ENCODE measurements at places on chromosomes 3 and 15.

DNA sequence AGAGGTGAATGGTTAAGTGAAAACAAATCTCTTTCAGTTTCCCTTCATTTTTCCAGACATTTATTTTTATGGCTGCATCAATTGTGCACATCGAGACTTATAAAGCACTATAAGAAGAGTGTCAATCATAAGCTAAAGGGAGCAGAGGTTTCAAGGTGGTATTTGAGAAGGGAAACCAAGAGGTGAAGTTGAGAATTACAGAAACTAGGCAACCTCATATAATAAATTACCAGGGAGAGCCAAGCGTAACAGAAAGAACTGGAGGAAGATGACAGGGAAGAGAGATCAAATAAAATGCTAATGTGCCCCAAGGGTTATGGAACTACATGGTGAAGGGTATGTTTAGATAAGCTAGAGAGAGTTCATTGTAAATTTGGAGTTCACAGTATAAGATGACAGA lies 6.3 kb upstream of the CCDC54 start:
- DNase-seq, result no peak

DNA sequence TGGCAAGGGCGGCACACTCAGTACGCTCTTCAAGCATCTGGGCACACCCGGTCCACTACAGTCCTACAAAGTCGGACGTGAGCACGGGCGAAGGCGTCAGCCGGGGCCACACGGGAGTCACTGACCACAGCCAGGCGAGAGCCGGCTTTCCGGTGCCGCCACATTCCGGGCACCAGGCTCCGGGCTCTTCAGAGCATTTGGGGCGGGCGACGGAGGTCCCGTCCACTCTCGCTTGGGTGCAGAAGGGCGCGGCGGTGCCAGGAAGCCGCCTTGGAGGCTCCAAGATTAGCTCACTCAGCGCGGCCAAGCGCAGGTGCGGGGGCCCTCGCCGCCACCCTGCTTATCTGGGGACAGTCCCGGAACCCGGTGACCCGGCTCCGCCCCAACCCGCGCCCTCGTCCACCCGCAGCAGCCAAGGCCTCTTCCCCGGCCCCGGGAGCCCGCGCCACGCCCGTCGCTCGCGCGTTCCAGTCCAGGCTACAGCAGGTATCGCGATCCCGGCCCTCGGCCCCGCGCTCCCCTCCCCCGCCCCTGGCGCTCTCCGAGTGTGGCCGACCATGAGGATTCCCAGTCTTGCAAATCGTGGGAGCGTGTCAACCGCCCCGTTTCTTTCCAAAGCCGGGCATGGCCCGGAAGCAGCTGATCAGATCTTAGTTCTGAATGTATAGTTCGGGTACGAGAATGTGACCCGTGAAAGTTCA lies at the start of gene ADPRH:
Gene ADPRH (plus strand): TSS at position 127 of the 701 bp plus-strand sequence. CDS start 2,678 bp downstream, outside the sequence.
- peak; percentile 44 for DNase-seq

DNA sequence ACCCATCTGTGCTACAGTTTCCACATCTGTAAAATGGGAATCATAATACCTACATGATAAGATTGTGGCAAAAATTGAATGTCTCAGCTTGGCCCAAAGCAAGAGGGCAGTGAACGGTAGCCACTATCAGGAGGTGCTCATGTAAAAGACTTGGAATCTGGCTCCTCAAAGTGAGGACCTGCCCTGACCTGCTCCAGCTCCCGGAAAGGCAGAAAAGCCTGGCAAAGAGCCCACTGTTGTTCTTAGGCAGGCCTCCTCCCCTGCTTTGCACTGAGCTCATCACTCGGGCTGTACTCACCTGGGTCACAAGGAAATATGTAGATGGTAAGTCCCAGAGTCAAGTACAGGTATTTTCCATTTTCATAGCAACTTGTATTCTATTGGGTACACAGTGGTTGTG lies 250.7 kb upstream of the TBL1XR1 start:
- DNase-seq, result no peak

- no peak for DNase-seq
Observed at GRCh38 chr3:15347063-15347736, 14.8 kb upstream of the SH3BP5 start.

DNA sequence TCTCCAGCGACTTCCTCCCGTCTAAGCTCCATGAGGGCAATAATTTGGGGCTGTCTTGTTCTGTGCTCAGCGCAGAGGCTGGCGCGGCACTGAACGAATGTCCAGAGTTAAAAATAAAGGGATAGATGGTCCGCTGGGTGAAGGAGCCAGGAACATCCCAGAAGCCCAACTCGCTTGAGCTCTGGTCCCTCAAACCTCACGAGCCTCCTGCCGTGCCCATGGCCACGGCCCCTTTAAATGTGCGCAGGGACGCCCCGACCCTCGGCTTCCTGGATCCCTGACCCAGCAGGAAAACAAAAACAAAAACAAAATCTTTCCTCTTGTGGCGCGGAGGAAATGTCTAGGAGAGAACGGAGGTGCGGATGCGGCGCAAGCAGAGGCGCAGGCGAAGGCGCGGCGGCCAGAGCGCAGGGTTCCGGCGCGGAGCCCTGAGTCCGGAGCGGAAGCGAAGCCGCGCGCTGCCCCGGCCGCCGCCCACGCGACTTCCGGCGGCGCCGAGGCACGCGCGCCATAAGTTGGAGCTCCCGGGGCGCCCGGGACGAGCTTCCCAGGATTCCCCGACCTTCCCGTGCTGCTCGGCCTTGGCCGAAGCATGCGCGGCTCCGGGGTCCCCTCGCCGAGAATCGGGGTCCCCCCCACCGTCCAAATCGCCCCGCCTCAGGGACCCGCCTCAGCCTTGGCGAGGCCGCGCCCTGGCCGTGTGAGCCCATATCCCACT lies 52.9 kb upstream of the WNT7A start:
- no peak for DNase-seq

GRCh38 chr15:36053746-36054145 lies 507.8 kb upstream of the DPH6 start:
- DNase-seq, result no peak

GRCh38 chr3:12961007-12961696 lies 112.1 kb downstream of the IQSEC1 start:
- DNase-seq, result no peak

DNA sequence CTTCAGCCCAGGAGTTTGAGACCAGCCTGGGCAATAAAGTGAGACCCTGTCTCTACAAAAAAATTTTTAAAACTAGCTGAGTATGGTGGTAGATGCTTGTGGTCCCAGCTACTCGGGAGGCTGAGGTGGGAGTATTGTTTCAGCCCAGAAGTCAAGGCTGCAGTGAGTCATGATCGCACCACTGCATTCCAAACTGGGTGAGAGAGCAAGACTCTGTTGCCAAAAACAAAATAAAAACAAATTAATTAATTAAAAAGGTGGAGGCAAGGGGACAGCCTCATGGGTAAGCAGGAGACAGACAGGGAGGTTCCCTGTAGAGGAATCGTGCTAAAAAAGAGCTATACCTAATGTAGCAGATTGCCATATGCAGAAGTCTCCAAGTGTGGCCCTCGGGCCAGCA lies 12.6 kb downstream of the HAPLN3 start:
- no peak for DNase-seq

Data from stimulated activated CD4-positive, alpha-beta T cell treated with anti-CD3 and anti-CD28 coated beads, Interleukin-1b, Interleukin-23, amount 100 ng/mL, for 4 hours (primary cell).